NCI-H1092 treated with DMSO at 0.1 percent for 48 hours (cell line): ENCODE measurements at places on chromosomes 16 and 17.

DNA sequence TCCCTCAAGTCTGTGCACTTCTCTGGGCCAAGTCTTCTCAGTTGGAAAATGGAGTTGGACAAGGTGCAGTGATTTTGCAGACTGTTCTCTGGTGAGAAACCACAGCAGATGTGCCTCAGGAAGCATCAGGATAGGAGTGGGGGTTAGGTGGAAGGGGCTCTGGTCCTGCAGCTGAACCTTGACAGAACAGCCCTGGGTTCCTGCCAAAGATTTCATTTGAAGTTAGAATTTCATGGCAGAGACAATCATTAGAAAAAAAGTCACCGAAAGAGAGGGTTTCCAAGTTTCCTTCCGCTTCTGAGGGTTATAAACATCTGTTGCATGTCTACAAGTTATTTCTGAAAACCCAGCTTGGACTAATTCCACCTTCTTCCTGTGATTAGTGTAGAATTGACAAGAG is 80.4 kb upstream of the IRX3 start:
- no peak for DNase-seq

GRCh38 chr16:51049678-51050376 is 101.2 kb downstream of the SALL1 start:
- DNase-seq = no peak

- DNase-seq = no peak
Measured at GRCh38 chr17:78624324-78625151, 47.3 kb upstream of the DNAH17 start.

DNA sequence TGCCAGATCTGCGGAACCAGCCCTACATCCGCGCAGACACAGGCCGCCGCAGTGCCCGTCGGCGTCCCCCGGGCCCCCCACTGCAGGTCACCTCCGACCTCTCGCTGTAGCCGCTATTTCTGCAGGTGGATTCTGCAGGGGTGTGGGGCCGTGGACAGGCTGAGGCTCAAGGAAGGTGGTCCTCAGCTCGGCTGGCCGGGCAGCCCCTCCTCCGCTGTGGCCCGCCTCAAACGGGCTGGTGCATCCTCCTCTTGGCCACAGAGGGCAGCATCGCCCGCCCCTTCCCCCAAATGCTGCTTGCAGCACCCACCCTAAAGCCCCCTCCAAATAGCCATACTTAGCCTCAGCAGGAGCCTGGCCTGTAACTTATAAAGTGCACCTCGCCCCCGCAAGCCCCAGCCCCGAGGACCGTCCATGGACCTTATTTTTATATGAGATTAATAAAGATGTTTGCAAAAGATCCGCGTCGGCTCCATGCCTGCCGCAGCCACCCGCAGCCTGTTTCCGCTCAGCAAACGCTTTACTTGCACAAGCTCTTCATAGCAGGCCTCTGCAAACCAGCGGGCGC is 14.9 kb downstream of the SPATA32 start:
- no peak for DNase-seq

DNA sequence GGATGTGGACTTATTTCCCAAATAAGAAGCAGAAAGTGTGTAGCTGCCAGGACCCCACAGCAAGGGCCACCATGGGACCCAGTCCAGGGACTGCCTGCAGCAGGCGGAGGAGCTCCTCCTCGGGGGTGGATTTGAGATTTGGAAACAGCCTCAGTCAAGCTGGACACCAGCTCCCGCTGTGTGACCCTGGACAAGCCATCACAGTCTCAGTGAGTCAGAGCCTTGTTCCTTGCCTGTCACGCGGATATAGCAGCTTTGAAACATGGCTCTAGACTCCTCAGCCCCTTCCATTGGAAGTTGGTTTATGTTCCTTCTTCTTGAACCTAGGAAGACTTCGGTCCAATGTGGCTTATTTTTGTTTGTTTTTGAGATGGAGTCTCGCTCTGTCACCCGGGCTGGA is 12.5 kb upstream of the DPEP1 start:
- DNase-seq = no peak

DNA sequence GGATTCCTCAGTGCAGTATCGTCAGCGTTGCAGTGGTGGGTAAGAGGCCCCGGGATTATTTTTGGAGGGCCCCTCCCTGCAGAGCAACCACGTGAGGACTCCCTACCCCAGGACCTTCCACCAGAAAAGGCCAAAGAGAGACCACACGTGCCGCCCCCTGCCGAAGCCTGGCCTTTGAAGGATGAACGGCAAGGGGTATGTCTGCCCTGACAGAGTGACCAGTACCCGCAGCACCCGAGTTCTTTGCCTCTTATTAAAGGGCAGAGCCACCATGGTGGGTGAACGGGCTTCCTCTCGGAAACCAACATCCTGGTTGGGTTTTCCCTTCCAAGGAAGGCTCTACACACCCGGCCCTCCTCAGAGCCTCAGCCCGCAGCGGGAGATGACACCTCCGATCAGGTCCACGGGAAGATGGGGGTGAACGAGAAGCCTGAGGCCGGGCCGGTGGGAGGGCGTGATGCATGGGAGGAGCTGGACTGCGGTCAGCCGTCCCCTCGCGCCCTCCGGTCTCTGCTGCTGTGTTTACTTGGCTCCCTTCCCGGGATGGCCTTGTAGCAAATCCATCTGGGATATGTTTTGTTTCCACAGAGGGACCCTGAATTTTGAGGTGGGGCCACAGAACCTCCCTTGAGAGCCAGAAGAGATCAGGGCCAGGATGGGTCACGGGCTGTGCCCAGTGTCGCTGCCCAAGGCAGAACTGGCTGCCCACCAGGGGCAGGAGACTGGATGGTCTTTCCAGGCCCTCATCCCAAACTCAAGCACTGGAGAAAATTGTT is 49.1 kb downstream of the TBC1D16 start:
- DNase-seq = no peak

- DNase-seq = peak; percentile 79
Measured at GRCh38 chr17:70168977-70169708, at the start of gene KCNJ2. KCNJ2 (plus strand) TSS chr17:70169532; CDS start chr17:70175040, 5,508 bp downstream.

GRCh38 chr16:31484491-31485171 is 1.7 kb downstream of the SLC5A2 start:
- no peak for DNase-seq

DNA sequence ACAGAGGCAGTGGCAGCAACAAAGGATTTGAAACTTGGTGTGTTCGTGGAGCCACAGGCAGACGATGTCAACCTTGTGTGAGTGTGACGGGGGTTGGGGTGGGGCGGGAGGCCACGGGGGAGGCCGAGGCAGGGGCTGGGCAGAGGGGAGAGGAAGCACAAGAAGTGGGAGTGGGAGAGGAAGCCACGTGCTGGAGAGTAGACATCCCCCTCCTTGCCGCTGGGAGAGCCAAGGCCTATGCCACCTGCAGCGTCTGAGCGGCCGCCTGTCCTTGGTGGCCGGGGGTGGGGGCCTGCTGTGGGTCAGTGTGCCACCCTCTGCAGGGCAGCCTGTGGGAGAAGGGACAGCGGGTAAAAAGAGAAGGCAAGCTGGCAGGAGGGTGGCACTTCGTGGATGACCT is 25.5 kb downstream of the STH start:
- DNase-seq = no peak

DNA sequence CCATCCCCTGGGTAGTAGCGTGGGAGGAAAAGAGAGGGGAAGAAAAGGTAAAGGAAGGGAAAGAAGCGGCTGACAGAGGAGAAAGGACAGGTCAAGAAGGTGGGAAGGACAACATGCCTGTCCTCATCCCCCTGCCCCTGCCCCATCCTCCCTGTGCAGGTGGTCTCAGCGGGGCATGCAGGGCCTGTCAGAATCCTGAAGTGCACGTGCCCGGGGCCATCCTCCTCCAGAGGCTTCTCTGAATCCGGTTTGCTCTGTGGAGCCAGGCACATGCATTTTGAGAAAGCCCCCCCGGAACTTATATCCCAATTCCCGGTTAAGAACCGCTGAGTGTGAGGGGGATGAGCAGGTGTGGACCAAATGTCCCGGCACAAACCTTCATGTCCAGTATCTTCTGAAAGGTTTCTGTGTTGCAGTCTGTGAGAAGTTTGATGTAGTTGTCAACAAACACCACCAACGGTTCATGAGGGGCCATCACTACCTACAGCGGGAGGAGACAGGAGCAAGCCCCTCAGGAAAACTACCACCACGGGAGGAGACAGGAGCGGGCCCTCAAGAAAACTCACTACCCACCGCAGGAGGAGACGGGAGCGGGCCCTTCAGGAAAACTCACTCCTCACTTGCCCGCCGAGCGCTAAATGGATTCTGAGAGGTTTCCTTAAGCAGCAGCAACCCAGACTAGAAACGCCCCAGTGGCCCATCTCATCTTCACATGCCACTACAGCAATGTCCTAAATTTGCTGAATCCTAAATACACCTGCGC is 167.0 kb upstream of the RPH3AL start:
- DNase-seq = no peak

DNA sequence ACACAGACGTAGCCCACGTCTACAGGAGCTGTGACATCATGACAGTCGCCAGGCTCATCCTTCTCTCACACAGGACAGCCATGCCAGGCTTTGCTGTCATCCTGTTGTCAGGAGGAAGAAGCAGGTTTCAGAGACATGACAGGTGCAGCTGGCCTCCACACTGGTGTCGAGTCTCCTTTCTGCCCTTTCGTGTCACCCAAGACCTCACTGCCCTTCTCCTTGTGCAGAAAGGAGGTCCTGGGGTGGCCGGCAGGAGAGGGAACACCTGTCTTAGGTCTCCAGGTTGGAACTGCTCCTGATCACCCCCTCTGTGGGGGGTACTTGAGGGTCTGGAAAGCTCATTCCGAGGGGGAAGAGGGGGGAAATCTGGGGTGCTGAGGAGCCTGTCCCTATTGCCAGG is 41.6 kb upstream of the IRF8 start:
- DNase-seq = no peak

- DNase-seq = peak; percentile 44
Measured at GRCh38 chr17:77887464-77888241, 70.8 kb upstream of the TNRC6C start.

GRCh38 chr16:70777973-70778406 is 23.0 kb downstream of the VAC14 start:
- DNase-seq = no peak

DNA sequence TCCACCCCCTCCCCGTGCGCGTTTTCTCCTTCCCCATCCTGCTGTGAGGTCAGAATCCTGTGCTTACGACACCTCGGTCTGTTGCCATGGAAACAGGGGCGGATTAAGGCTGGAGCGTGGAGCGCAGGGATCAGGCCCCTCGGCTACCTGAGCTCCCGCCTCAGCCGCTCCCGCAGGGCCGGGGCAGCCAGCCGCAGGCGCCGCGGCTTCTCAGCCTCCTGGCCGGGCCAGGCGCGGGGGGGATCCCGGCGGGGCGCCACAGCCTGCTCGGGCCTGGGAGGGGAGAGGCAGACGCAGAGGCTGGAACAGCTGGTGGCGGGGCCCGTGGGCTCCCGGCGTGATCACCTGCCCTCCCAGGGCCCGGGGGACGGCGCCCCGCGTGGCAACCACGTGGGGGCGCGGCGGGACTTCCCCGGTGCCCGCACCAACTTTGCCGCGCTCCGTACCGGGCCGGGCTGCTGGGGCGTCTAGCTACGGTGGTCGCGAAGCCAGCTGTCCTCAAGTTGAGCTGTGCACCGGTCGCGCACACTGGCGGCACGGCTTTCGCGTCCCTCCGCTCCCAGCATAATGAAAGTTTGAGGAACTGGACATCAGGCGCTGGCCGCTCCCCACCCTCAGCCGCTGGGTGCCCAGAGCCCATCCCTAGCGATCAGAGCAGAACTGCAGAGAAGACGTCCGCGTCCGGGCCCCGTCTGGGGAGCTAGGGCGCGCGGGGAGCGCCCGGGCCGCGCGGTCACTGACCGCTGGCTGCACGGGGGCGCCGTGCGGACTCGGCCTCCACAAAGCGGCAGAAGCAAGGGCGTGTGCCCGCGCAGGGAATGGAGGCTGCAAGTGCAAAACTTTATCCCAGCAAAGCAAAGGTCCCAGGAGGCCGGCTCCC is 1.2 kb downstream of the RTN4RL1 start:
- DNase-seq = peak; percentile 7

DNA sequence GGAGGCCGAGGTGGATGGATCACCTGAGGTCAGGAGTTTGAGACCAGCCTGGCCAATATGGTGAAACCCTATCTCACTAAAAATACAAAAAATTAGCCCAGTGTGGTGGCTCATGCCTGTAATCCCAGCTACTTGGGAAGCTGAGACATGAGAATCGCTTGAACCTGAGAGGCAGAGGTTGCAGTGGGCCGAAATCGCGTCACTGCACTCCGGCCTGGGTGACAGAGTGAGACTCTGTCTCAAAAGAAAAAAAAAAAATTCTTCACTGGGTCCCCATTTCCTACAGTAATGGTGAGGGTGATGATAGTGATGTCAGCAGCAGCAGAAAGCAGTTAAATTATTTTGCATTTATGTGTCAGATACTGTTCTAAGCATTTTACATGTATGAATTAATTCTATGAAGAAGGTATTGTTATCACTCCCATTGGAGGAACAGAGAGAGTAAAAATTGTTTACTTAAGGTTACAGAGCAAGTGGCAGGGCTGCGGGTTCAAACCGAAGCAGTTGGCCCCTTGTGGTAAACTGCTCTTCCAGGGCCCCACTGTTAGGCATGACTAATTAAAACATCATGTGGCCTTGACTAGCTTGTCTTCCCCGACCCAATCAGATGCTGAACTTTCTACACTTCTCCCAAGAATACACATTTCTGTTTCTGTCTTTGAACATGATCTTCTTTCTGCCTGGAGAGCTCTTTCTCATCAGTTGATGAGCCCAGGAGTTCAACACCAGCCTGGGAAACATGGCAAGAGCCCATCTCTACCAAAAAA is 45.8 kb downstream of the STAT3 start:
- no peak for DNase-seq

DNA sequence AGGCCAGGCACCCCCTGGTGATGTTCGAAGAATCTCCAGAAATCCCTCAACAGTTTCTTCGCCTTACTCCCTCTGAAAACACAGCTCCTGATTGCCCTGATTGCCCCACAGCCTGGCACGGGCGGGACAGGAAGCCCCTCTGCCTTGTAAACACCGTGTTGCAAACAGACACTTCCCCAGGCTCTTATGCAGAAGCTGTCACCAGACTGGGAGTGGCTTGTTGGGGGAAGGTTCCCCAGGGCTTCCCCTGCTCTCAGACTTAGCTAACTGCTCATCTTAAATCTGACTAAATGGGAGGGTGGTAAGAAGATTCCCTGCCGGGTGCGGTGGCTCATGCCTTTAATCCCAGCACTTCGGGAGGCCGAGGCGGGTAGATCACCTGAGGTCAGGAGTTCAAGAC is 11.2 kb downstream of the PIK3R5 start:
- no peak for DNase-seq

- no peak for DNase-seq
Measured at GRCh38 chr17:4272213-4272971, 8.6 kb upstream of the ANKFY1 start.

DNA sequence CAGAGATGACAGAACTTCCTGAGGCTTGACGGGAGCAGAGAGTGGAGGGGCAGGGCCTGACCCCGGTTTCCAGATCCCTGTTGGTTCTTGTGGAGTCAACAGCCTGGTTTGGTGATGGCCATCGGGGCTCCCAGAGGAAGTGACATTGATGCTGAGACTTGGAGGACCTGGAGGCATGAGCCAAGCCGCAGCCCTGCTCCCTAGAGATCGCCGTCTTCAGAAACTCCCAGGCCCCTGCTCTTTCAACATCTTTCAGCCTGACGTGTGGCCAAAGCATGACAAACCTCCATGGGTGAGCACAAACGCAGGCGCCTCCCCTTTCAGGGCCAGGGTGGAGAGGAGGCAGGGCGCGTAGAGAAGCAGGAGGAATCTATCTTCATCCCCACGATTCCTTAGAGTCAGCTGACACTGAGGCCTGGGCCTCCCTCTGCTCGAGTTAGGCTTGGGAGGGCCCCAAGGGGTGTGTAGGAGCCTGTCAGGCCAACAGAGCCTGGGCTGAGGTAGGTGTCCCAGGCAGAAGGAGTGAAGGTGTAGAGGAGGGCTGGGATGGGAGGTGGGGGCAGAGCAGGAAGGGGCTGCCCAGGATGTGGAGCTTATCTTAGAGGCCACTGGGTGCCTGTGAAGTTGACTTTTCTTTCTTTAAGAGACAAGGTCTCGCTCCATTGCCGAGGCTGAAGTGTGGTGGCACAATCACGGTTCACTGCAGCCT is 56.1 kb upstream of the MED9 start:
- no peak for DNase-seq

- DNase-seq = no peak
Measured at GRCh38 chr17:16917671-16918394, 54.1 kb downstream of the TNFRSF13B start.
